ENCODE measurements at places on chromosomes 5 and 9.
A peak's percentile ranks its signal among the peaks of the same experiment; 100 is the strongest.

- no peak for DNase-seq
These were observed 4.7 kb upstream of the BICD2 start for GRCh38 chr9:92769286-92769685.

DNA sequence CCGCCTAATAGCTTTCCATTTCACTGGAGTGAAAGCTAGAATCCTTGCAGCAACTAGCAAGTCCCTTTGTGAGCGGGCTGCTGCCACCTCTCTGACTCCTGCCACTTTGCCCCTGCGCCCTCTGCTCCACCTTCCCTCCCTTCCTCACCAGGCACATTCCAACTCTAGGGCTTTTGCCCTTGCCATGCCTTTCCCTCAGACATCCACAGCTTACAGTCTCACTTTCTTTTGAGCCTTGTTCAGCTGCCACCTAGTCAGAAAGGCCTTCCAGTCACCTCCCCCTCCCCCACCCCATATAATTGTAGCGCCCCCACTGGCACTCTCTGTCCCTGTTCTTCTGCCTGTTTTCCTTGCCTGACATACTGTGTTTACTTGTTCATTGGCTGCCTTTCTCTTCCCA, 31.0 kb downstream of the CYSTM1 start:
- DNase-seq: no peak

DNA sequence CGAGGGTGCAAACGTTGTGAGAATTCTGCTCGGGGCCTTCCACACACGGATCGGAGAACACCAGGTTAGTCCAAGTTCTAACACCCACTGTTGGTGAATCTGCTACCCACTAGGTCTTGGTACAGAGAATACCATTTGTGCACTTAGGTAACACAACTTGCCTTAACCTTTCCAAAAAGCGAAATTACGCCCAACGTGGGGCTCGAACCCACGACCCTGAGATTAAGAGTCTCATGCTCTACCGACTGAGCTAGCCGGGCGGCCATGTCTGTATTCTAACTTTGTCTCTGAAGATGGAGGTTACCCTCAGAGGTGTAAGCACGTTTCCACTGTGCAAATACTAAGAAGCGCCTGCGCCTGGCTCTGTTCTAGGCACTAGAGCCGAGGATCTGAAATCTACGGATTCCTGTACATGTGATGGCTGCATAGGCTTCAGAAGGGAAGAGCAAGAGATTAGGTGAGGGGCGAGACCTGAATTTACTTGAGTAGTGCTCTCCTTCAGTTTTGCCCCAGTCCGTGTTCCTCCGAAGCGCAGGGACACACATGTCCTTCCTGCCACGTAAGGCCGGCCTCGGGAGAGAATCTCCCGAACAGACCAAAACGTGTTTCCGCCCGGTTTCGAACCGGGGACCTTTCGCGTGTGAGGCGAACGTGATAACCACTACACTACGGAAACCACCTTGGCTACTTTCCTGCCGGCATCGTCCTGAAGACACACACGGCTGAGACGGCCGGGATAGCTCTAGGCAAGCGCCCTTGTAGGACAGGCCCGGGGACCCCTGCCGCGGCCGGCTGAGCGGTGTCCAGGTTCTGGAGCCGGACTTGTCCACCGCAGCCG, 1.1 kb upstream of the TRIM41 start:
- DNase-seq: peak; percentile 88

DNA sequence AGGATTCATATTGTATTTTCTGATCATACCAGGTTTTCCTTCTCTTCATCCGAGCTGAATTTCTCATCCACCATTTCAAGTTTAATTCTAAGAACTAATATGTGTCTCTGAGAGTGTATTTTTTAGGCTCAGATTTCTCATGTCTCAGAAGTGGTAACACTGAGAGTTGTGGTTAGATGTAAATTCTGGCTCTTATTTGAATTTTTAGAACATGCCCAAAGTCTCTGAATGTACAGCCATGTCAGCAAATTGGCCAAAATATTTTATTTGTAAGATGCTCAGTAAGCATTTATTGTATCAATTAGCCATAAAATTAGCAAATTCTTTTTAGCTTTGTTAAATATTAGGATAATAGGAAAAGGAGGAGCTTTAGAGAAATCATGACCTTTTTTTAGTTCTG, 16.6 kb downstream of the SV2C start:
- DNase-seq: no peak

DNA sequence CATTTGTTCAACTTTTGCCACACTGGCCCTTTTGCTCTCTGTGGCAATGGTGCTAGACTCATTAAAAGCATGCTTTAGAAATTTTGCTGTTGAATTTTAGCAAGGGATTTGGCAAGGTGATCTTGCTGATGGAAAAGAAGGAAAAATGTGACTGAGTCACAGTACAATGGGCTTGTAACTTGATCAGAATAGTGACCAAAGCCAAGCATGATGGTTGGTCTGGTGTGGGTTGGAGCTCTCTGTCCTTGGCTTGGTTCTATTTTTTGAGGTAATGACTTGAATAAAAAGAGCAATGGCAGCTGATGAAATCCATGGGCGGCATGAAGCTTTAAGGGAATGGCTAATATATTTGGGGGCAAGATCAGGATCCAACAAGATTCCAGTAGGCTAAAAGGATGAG, 114.4 kb upstream of the ZNF366 start:
- no peak for DNase-seq

DNA sequence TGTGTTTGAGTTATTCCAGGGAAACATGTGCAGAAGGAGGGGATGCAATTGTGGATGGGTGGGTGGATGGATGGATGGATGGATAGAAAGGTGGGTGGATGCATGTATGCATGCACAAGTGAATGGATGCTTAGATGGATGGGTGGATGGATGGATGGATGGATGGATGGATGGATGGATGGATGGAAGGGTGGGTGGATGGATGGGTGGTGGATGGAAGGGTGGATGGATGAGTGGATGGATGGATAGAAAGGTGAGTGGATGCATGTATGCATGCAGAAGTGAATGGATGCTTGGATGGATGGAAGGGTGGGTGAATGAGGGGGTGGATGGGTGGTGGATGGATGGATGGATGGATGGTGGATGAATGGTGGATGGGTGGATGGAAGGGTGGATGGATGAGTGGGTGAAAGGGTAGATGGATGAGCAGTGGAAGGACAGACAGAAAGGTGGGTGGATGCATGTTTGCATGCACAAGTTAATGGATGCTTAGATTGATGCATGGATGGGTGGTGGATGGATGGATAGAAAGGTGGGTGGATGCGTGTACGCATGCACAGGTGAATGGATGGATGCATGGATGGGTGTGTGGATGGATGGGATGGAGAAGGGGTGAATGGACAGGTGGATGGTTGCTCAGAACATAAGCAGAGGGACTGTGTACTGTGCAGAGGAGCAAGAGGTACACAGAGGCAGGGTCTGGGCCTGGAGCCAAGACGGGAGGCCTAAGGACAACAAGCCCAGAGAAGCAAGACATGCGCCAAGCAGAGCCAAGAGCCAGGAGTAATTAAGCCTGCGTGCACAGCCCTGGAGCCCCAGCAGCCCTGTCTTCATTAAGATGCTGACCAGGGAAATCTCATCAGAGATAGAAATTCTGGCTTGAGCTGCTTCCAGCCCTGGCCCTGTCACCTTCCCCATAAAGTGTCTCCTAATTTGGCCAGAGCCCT, 84.6 kb upstream of the PPP1R26 start:
- DNase-seq: no peak

DNA sequence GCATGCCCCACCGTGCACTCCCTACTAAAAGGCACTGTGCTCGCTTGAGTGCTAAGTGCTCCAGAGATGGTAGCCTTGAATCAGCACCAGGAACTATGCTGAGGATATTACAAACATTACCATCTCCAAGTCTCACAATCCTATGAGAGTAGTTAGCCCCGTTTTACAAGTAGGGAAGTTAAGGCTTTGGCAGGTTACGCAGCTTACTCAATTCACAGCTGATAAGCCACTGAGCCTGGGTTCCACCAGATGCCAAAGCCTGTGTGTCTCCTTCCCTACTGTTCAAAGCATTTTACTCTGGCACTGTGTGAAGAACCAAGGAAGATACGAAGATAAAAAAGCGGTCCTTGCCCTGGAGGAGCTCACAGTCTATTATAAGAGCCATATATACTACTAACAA, 216.2 kb downstream of the EBF1 start:
- DNase-seq: no peak
